Left colon (tissue), 2 donors: ENCODE measurements at places on chromosomes 1 and 21. TPM values are rescaled to one million over a fixed set of nuclear protein-coding genes. Genes with fewer than 3 reads are reported as not detected.

- DNase-seq: no peak
Measured at GRCh38 chr1:181317261-181317930, 165.9 kb upstream of the CACNA1E start.

DNA sequence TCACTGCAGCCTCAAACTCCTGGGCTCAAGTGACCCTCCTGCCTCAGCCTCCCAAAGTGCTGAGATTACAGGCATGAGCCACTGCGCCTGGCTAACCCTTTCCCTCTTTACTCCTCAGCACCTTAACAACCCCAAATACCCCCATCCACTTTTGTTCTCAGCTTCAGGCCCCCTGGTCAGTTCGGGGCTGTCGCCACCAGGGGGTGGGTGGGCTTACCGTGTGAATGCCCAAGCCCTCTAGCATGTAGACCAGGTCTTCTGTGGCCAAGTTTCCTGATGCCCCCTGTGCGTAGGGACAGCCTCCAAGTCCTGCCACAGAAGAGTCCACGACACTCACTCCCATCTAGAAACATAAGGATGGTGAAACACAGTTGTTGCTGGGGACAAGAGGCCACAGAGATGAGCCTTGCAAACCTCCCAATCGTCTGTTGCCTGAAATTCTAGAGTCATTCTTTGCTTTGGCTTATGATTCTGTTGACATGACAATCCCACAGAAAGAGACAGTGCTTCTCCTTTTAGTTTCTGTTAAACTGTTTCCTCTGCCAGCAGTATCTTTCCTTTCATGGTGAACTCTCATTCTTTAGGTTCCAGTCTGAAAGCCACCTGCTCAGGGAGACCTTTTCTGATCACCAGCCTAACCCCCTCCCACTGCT lies 3.8 kb upstream of the GALE start:
- no peak for DNase-seq

GRCh38 chr1:29237852-29238619 lies 1.7 kb downstream of the PTPRU start:
- no peak for DNase-seq

GRCh38 chr21:16377857-16378256 lies 648.1 kb downstream of the USP25 start:
- no peak for DNase-seq

GRCh38 chr21:31623664-31624063 lies 35.8 kb upstream of the SOD1 start:
- no peak for DNase-seq

- no peak for DNase-seq
Measured at GRCh38 chr21:41641821-41642701, 124.8 kb downstream of the RIPK4 start.

Gene C2CD2
- total RNA-seq: 17.7 TPM

Gene CTSE
- total RNA-seq: 57.4 TPM

Gene SPRR2F
- not detected for total RNA-seq
